ENCODE measurements at places on chromosomes 2 and 18. TPM values are rescaled to one million over a fixed set of nuclear protein-coding genes. Genes with fewer than 3 reads are reported as not detected.

The LIPT1 gene
- total RNA-seq: 3.3 TPM

The TXNDC2 gene
- total RNA-seq: not detected

The EVA1A gene
- total RNA-seq: not detected

DNA sequence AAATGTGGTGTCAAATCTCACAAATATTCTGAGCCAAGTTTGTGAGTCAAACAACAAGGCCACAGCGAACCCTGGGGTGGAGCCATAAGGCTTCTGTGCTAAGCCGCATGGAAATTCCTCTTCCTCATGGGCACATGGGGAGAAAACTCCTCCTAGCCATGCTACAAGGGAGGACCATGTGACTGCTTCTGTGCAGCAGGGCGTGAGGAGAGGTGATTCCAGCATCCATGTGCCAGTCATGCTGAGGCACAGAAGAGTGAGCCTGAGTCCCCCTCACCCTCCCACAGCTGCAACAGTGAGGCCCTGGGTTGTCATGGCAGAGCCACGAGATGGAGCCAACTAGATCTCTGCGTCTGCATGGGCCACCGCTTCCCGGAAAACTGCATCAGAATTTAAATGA lies 488.8 kb upstream of the RAB6C start:
- no peak overlapping the region for H3K27ac ChIP-seq
- H3K36me3 ChIP-seq: no peaks in the 10 kb centered on the region
- no peak overlapping the region for H3K4me3 ChIP-seq
- no peaks in the 10 kb centered on the region for H3K4me1 ChIP-seq

- H3K36me3 ChIP-seq: no peaks in the 10 kb centered on the region
- H3K27me3 ChIP-seq: no peaks in the 10 kb centered on the region
- no peak overlapping the region for H3K4me3 ChIP-seq
- DNase-seq: no peak
Measured at GRCh38 chr2:120772261-120772660, 36.6 kb downstream of the GLI2 start.

GRCh38 chr18:70420146-70420898 lies 131.5 kb downstream of the SOCS6 start:
- H3K4me3 ChIP-seq: no peak overlapping the region
- H3K27me3 ChIP-seq: peaks cover 14% of the 10 kb centered on the region
- no peaks in the 10 kb centered on the region for H3K36me3 ChIP-seq

DNA sequence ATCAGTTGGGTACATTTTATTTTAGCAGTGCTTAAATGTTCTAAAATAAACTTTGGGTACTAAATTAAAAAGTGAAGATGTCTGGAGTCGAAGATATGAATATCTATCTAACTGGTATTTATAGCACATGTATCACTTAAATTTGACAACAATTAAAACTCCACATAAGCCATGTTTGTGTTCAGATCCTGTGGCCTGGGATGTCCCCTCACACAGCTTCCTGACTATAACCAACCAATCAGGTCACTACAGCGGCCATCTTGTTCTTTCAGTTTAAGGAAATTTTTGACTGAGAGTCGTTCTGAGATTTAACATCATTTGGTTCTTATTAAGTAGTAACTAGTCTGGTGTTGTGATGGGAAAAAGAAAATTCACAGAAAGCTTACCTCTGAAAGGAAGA lies 170.7 kb upstream of the NRP2 start:
- no peaks in the 10 kb centered on the region for H3K4me1 ChIP-seq
- H3K4me3 ChIP-seq: no peak overlapping the region
- H3K36me3 ChIP-seq: no peaks in the 10 kb centered on the region

DNA sequence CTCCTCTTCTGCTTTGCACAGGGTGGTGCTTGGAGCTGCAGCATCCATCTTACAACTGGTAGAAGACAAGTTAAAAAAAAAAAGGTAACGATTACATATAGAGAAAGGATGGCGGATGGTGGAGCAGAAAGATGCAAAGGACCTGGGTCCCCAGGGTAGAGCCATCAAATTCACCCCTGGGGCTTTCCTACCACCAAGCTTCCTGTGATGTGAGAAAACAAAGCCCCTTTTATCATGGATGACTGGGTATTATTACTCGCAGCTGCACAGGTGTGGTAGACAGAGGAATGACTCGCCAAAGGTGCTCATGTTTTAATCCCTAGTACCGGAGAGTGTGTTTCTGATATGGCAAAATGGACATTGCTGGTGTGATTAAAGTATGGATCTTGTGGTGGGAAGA lies 1.3 kb upstream of the ACOXL start:
- no peaks in the 10 kb centered on the region for H3K36me3 ChIP-seq
- H3K4me3 ChIP-seq: no peak overlapping the region
- DNase-seq: no peak
- peaks cover 13% of the 10 kb centered on the region for H3K4me1 ChIP-seq
- H3K27me3 ChIP-seq: peaks cover 50% of the 10 kb centered on the region

- H3K27ac ChIP-seq: no peak overlapping the region
- peaks cover 4% of the 10 kb centered on the region for H3K4me1 ChIP-seq
- H3K27me3 ChIP-seq: peaks cover 33% of the 10 kb centered on the region
- no peaks in the 10 kb centered on the region for H3K36me3 ChIP-seq
Measured at GRCh38 chr2:111642586-111643327, 241.2 kb downstream of the ANAPC1 start.

DNA sequence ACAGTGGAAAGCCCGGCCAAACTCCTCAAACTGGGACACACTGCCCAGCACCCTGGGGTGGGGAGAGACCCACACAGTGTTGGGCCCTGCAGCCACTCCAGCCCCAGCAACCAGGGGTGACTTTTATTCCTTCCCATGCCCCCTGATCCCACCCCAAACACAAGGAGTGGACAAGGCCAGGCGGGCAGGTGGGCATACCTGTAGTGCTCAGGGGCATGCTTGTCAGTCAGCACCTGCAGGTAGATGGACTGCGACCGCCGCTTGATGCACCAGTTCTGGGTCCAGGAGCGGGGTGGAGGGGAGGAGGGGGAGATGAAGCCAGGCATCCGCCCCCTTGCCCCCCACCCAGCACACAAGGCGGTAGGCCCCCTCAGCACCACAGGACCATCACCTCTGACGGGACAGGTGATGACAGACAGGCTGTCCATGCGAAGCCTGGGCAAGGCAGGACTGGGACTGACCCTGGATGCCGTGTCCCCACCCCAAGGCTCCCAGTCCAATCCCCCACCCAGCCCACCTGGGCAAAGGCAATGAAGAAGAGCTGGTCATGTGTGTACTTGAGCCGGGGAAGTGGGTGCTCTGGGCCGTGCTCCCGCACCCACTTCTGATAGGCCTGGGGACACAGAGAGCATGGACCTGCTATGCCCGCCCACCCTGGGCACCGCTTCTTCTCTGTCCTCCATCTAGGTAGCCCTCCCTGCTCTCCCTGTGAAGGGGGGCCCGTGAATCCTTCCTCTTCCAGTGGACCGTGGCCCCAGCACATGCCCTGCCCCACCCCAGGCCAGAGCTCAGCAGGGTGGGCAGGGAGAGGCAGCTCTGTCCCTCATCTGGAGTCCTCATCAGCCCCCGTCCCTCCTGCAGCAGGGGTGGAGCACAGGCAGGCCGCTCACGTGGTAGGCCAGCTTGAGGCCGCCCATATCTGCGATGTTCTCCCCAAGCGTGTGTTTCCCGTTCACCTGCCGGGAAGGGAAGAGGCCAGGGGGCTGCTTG lies 7.1 kb downstream of the ECEL1 start:
- no peak overlapping the region for H3K4me3 ChIP-seq
- no peak overlapping the region for H3K27ac ChIP-seq
- H3K36me3 ChIP-seq: no peaks in the 10 kb centered on the region
- peaks cover 26% of the 10 kb centered on the region for H3K27me3 ChIP-seq
- H3K4me1 ChIP-seq: peaks cover 4% of the 10 kb centered on the region
- DNase-seq: no peak

- no peak overlapping the region for H3K27ac ChIP-seq
- H3K36me3 ChIP-seq: no peaks in the 10 kb centered on the region
- H3K4me1 ChIP-seq: no peaks in the 10 kb centered on the region
- H3K4me3 ChIP-seq: no peak overlapping the region
- H3K27me3 ChIP-seq: peaks cover 10% of the 10 kb centered on the region
Measured at GRCh38 chr18:36378205-36378604, 80.7 kb downstream of the FHOD3 start.

DNA sequence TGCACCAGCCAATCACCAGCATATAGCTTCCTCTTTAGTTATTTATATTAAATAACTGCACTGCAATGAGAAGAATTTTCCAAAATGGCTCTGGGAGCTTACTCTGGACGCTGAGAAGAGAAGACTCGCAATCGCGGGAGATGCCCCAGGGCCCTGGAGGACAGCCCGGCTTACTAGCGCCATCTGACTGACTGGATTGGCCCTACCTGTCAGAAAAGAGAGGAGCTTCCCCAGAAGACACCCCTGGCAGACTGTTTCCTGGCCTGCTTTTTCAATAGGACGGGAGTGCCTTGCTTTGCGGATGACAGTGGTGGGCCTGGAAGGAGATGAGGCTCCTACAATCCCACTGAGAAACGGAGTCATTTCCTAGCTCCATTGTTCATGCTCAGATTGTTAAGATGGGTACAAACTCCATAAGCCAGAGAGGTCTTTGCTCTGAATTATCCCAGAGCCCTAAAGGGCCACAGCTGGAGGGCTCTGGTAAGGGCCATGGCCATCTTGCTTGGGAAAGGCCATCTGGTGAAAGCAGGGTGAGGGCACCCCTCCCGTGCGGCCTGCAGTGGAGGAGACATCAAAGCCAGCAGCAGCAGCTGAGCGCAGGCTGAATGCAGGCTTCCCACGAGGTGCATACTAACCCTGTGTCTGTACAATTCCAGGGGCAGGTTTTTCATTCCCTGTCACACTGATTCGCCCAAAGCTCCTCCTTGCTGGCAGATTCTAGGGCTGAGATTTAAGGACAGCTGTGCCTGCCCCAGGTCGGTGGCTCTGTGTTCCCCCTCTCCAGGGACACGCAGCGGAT lies 92.1 kb downstream of the GALR1 start:
- no peak for DNase-seq
- H3K27me3 ChIP-seq: peaks cover 5% of the 10 kb centered on the region
- H3K4me3 ChIP-seq: no peak overlapping the region

DNA sequence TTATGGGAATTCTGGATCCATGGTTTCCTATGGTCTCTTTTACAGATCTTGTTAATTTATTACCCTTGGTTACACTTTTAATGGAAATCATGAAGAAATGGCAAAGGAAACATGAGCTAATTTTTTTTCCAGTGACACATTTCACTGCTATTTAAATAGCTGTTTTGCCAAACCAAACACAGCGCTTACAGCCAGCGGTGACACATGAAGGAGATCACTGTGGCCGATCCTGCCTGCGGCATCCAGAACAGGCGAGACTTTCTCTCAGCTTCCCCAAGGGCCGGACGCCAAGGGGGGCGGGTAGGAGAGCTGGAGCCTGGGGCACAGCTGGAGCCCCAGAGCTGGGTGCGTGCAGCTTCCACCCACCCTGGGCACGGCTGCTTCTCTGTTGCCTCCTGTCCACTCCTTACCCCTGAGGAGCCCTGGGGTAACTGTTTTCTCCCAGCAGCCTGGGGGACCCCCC lies 81.4 kb upstream of the PKDCC start:
- no peaks in the 10 kb centered on the region for H3K36me3 ChIP-seq
- H3K27me3 ChIP-seq: no peaks in the 10 kb centered on the region
- no peak overlapping the region for H3K4me3 ChIP-seq
- no peak for DNase-seq

Measured in activated CD4-positive, alpha-beta memory T cell treated with anti-CD3 and anti-CD28 coated beads for 36 hours (primary cell).